Cortex of kidney (tissue), 1 donor: ENCODE measurements at places on chromosomes 11 and 22.

GRCh38 chr11:59158206-59159068 lies 13.5 kb upstream of the DTX4 start:
- no peak for DNase-seq

- no peak for DNase-seq
Measured at GRCh38 chr11:131235328-131236298, 134.8 kb upstream of the NTM start.

GRCh38 chr22:43488031-43488866 lies 76.4 kb downstream of the MPPED1 start:
- no peak for DNase-seq

- DNase-seq: no peak
Measured at GRCh38 chr11:116300232-116300631, 472.6 kb downstream of the BUD13 start.

- no peak for DNase-seq
Measured at GRCh38 chr22:45977551-45978274, 751 bp upstream of the WNT7B start.

GRCh38 chr11:19344661-19345518 lies 104.1 kb upstream of the E2F8 start:
- no peak for DNase-seq

- DNase-seq: no peak
Measured at GRCh38 chr22:17957693-17958092, 66.7 kb downstream of the MICAL3 start.

- no peak for DNase-seq
Measured at GRCh38 chr11:88313441-88313840, 24.1 kb downstream of the CTSC start.
